ENCODE measurements at places on chromosomes 6 and 20. TPM values are rescaled to one million over a fixed set of nuclear protein-coding genes. Genes with fewer than 3 reads are reported as not detected.

Gene TNXB
- total RNA-seq, result 0.10 TPM

DNA sequence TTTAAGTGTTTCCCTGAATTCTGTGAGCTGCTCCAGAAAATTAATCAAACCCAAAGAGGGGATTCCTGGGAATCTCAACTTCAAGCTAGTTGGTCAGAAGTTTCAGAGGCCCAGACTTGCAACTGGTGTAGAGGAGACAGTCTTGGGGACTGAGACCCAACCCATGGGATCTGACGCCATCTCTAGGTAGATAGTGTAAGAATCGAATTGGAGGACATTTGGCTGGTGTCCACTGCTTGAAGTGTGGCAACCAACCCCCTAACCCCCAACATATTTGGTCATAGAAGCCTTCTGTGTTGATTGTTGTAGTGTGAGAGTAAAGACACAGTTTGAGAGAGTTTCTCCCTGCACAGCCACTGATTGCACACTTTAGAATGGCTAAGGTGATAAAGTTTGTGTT is 103.5 kb upstream of the CARMIL1 start:
- no peak for DNase-seq

Gene MLN
- not detected for total RNA-seq

DNA sequence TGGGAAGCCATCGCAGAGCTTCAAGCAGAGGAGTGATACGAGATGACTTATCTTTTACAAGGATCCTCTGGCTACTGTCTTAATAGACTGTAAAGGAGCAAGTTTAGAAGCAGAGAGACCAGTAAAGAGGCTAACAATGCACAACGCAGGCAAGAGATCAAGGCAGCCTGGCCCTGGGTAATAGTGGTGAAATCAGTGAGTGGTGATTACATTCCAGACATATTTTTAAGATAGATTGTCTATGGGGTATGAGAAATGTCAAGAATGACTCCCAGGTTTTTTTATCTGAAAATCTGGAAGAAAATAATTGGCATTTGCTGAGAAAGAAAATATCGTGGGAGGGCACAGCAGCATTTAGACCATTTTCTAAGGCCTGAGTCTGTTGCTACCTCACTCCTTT is 213.6 kb upstream of the HTR1E start:
- no peak for DNase-seq

DNA sequence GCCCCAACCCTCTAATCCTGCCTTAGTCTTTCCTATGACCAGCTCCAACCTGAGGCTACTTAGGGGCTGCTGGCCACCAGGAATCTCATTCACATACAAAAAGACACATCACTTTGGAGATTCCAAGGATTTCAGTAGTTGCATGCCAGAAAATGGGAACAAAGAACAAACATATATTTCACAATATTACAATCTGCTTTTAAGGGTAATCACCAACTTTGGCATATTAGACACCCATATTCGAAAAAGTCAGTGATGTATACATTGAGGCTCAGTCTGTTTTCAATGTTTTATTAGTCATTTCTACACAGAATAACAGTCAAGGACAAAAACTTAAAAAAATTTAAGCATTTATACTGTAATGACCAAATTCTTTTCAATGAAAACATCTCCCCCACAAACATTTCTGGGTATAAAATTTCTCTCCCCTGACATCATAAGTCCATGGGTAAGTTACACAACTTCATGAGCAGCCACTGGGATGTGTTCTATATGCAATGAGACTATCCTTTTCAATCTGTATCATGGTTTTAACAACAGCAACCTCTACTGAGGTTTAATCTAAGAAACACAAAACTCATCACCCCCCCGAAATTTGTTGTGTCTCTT is 103.5 kb downstream of the MAP7 start:
- DNase-seq, result no peak

DNA sequence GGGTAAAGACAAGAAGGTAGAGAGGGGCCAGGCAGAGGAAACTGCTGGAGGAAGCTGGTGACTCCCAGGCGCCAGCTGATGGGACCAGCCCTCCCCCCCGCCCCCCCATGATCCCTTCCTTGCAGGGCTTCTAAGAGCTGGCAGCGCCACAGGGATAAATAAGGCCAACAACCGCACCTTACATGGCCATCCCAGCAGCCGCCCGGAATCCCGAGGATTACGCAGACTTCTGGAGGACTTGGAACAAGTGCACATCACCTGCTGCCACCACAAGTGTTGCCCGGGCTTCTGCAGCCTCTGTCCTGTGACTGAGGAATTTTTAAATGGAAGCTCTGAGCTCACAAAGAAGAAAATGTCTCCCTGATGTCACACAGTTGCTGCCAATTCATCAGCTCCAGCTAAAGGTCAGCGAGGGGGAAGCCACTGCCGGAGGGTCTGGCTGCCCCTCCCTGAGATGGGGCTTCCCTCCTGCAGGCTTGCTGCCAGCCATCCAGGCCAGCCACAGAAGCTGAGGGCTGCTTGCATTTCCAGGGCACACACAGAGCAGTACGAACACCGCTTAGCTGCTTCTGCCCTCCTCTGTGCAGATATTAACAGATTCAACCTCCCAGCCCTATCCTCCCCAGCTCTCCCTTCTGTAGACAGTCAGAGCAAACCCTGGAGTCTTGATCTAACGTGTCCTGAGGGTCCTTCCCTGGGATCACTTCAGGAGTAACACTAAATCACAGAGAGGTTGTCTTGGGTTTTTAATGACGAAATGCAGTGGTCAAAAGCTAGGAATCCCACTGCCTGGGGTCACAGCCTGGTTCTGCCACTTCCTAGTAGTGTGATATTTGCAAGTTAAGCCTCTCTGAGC is 38.6 kb upstream of the PIM1 start:
- DNase-seq, result peak; percentile 32

Gene FOXF2
- total RNA-seq, result 10.0 TPM

DNA sequence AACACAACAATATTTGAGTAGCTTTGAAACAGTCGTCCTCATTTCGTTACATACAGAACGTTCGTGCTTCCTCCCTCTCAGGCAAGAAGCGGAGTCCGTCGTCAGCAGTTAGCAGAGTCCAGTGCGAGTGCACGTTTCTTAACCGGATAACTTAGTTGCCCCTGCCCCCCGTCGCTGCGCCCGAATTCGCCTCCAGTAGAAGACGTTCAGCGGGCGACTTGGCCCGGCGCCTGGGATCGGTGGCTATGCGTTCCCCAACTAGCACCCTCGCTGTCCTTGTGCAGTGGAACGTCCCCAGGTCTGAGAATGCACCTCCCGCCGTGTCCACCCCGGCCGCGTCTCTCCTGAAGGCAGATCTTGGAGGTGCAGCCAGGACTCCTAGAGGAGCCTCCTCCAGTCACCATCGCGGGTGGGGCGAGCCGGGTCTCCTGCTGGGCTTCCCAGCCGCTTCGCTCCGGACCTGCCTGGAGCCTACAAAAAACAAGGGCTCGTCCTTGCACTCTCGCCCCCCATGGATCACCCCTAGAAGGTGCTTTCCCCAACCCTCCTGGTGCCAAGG is 910 bp upstream of the PCSK2 start:
- no peak for DNase-seq

- DNase-seq, result peak; percentile 61
These were observed 35.6 kb upstream of the NKX2-4 start for GRCh38 chr20:21432911-21433310.

DNA sequence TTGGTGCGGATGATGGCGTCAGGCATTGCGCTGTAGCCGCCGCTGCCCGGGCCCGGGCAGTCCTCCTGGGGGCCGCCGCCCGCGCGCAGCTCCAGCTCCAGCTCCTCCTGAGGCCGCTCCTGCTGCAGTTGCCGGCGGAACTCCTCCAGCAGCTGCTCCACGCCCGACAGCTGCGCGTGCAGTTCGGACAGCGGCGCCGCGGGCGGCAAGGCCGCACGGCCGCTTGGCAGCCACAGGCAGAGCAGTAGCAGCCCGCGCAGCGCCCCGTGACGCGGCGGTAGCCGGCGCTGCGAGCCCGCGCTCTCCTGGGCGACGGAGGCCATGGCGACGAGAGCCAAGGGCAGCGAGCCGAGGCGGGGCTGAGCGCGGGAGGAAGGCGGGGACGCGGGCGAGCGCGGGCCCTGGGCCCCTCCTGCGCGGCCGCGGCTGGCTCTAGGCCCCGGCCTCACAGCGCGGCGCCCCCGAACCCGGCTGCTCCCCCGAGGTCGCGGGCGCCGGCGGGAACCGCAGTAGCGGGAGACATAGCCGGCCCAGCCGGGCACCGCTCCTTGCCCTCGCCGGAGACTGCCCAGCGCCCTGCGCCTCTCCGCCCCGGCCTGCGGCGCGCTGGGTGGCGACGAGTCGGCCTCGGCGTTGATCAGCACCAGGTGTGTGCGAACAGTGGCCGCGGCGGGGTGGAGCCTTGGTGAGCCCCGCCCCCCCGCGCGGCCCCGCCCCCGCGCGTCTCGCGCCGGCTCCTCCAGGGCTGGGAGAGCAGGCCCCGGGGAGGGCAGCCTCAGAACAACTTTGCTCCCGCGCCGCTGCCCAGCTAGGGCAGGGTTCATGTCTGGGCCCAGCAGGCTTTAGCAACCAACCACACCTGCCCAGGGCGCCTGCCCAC is at the start of gene LRP11:
TSS of gene LRP11 (minus strand) at position 662 of the 880 bp plus-strand sequence. CDS start at position 323, 339 bp downstream.
- DNase-seq, result peak; percentile 76

GRCh38 chr6:40623178-40623577 is 36.0 kb upstream of the LRFN2 start:
- no peak for DNase-seq

Gene SAMD3
- 5.0 TPM for total RNA-seq

Gene CGA
- total RNA-seq, result 0.13 TPM

DNA sequence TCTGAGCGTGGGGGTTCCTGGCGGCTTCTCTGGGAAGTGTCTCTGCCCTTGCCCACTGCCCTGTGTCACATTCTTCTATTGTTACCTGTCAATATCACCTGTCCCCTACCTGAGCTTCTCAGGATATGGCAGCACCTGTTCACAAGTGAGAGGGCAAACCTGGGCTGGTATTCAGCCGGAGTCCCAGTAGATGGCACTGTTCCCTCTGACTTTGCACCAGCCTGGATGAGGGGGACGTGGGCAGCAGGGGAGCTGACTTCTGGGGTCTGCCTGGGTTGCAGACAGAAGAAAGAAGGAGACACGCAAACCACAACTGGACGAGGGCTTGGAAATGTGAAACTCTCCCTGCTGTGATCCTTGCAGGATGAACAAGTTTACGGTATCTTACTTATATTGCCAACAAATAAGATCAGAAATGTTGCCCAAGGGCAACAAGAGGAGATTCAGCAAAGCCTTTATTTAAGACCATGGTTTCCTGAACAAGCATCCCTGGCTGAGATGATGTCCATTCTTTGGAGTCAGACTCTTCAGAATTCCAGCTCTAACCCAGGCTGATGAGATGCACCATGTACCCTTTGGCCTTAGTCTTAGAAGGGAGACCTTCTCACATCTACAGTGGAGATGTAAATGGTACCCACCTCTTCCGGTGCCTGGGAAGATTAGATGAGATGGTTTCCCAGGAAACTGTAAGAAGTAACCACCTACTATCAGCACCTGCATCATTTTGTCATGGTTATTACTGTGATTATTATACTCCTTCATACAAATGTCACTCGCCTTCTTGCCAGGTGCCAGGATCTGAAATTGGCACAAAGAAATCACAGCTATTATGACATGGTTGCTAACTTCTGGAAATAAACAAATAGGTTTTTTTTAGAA is 400.0 kb upstream of the CDH4 start:
- no peak for DNase-seq

- DNase-seq, result no peak
These were observed 67.6 kb downstream of the ZNF831 start for GRCh38 chr20:59231124-59231804.

DNA sequence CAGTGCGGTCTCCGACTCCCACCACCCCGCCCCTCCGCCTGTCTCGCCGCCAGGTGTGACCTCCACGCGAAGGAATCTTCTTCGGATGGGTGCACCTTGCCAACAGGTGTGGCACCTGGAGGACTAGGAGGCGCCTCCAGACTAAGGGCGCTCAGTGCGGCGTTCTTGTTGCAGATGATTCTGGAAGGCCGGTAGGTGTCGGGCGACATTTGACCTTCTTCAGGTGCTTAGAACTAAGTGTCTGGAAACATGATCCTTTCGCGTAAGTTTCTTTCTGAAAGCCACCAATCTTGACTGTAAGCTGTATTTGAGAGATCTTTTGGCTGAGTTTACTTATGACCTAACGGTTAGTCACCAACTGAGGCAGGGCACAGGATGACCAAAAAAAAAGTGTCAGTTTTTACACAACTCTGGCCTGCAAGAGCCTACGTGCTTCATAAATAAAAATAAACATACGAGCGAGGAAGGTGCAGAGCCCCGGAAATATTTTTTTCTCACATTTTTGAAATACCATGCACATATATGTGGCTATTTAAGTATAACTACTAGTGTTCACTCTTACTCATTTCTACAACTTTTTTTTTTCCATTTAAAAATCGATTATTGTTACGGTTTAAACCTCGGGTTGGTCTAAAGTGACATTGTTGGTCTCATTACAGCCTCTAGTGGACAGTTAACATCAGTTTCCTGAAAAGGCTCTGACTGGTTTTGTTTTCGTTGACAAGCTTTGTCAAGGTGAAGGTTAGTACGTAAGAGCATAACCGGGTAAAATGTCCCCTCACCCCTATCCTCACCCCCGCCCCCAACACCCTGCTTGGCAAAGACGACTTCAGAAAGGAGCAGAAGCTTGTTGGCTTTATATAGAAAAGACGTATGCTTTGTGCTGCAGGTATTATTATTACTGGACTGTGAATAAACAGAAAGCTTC is 1.6 kb upstream of the ATXN1 start:
- peak; percentile 95 for DNase-seq

- no peak for DNase-seq
These were observed 128.2 kb downstream of the EDN3 start for GRCh38 chr20:59428441-59429205.

- DNase-seq, result no peak
These were observed 34.2 kb upstream of the RPN2 start for GRCh38 chr20:37144856-37145404.

Gene FRS3
- 1.5 TPM for total RNA-seq

DNA sequence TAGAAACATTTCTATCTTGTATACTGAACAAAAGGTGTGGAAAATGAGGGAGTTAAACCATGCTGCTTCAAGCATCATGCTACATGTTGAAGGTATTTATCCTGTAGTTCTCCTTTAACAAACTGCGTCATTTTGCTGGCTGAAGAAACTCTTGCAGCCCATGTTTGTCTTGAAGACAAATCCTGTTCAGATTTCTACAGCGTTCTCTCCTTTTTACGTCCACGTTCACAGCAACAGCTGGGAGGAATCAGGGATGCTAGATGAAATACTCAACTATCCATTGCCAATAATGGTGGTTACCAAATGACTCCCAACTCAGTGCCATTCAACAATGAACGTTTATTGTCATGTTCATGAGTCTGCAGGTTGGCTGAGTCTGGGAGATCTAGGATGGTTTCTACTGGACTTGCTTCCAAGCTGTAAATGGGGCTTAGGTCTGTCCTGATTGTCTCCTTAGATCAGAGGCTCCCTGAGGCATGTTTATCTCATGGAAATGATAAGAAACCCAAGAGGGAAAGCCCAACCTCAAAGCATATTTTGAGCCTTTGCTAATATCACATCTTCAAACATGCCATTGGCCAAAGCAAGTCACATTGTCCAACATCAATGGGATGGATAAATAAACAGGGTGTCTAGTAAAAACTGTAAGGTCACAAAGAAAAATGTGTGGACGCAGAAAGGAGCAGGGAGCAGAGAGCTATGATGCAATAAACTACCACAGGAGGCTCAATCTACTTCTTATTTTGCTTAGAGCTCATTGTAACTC is 2.7 kb upstream of the PLCB1 start:
- no peak for DNase-seq

GRCh38 chr20:19565736-19566135 is 192.3 kb upstream of the RIN2 start:
- no peak for DNase-seq

All from HT1080 (cell line).